ENCODE measurements at places on chromosomes 5 and 9. TPM values are rescaled to one million over a fixed set of nuclear protein-coding genes. Genes with fewer than 3 reads are reported as not detected.

DNA sequence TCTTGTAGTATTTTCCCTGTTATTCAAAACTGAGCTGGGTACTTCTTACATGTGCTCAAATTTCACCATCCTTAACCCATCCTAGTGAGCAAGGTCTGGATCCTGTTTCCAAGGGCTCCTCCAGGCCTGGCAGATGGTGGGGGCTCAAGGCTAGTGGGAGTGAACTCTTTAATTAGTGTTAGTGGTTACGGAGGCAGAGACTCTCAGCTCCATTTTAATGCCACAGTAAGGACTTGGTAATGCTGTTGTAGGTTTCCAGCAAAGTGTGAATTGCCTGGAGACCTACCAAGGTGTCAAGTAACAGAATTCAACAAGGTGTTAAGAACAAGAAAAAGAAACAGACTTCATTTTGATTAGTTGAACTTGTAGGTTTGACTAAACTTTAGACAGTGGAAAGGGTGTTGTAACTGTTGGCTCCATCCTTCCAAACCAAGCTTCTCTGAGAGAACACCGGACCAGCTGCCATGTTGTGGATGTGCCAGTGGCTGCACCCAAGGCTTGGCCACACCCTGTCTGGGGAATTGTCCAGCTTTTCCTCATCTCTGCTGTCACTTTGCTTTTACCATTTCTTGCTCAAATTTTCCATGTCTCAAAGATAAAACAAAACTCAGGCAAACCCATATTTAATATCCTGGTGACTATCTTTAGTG is 98.7 kb downstream of the ADCY2 start:
- no peak for DNase-seq

DNA sequence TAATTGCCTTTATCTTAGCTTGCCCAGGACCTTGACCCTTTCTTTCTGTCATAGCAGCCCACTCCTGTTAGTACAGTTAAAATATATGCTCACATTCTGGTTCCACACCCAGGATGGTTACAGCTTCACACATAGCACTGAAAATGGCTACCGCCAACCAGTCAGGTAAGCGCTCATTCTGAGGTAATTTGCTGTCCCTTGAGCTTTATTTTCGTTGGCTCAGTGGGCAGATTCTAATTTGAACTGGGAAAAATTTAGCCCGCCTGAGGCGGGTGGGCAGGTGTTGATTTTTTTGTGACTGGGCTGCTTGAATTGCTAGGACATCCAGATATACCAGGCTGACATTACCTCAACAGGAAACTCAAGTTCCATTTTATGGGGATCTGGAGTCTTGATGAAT is 137.5 kb downstream of the KCTD16 start:
- no peak for DNase-seq

- DNase-seq, result no peak
Measured at GRCh38 chr9:114694146-114694545, 12.2 kb upstream of the TEX48 start.

GRCh38 chr5:140219068-140219991 is 44.3 kb downstream of the CYSTM1 start:
- DNase-seq, result no peak

DNA sequence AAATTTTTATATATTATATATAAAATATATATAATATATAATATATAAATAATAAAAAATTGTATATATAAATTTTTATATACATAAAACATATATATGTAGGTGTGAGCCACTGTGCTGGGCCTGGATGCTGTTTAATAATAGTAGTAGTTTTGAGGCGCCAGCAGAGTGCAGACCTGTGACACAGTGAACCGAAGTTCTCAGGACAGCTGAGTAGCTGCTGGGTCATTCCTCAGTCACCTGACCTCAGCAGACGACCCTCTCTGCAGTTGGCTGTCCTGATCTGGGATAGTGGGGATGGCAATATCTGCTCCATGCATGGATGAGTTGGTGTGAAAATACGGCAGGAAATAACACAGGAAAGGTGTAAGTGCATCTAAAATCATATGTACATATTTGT is 3.3 kb upstream of the SNX18 start:
- DNase-seq, result peak; percentile 16

DNA sequence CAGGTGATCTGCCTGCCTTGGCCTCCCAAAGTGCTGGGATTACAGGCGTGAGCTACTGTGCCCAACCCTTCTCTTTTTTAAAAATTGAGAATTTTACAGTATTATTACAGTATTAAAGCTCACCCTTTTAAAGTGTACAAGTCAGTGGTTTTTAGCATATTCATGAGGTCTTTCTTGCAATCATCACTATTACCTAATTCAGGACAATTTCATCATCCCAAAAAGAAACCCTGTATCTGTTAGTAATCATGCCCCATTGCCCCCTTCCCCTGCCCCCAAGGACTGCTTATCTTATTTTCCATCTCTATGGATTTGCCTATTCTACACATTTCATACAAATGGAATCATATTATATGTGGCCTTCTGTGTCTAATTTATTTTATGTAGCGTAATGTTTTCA is 22.6 kb upstream of the MEGF9 start:
- no peak for DNase-seq

- no peak for DNase-seq
Measured at GRCh38 chr5:136963504-136963903, 535.6 kb downstream of the SPOCK1 start.

DNA sequence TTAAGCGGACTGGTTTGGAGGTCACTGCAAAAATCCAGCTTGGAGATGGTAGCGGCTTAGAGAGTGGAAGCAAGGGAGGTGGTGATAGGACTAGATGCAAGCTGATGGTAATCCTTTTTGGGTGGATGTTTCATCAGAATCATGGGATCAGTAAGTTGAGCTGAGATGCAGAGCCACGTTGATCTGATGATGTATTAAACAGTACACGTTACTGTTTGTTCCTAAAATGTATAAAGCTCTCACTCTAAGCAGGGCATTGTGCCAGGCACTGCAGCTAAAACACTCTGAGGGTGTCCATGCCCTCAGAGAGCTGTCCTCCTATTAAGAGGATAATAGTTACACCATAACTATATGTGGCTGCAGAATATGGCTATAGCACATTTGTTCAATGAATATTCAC is 93.1 kb downstream of the JAKMIP2 start:
- DNase-seq, result no peak

- no peak for DNase-seq
Measured at GRCh38 chr9:36891341-36891811, 142.7 kb downstream of the PAX5 start.

- DNase-seq, result no peak
Measured at GRCh38 chr9:126097679-126098078, 228.9 kb upstream of the MVB12B start.

DNA sequence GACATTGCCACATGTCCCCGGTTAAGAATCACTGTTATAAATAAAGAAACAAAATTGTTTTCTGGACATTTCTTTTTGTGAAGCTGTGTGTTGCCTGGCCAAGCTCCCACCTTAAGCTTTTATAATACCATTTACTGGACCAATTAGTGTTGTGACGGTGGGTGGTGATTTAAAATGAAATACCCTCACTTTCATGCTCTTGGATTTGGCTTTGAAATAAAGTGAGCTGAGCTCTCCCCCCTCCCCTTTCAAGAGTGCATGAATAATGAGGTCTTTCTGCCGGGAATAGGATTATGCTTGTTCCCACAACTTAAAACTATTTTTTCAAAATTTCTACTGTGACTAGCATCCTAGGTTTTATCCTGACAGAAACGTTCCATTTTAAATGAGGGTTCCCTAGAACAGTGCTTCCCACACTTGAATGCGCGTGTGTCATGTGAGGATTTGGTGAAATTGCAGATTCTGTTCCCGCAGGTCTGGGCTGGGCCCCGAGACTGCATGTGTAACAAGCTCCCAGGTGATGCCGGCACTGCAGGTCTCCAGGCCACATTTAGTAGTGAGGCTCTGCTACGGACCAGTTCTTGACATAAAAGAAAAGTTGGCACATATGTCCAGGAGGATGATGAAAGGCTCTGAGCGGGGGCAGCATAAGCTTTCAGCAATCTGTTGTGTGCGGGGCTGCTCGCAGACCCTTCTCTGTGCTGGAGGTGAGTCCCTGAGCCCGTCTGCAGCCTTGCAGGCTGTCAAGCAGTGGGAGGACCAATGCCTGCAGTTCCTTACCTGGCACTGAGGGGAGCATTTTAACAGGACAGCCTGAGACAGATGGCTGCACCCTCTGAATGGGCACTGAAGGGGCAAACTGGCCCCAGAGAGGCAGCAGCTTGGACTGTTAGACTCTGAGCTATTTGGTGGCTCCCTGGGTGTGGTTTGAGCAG is 24.4 kb downstream of the IQGAP2 start:
- no peak for DNase-seq

The KIAA1958 gene
- polyA plus RNA-seq, result 2.1 TPM

The IL5 gene
- not detected for polyA plus RNA-seq

The LMNB1 gene
- polyA plus RNA-seq, result 62.2 TPM

The C5orf63 gene
- polyA plus RNA-seq, result 4.1 TPM

The TRPM6 gene
- polyA plus RNA-seq, result 1.5 TPM

The SLCO6A1 gene
- not detected for polyA plus RNA-seq

The TSTD2 gene
- 11.4 TPM for polyA plus RNA-seq

The ADAMTS16 gene
- 0.71 TPM for polyA plus RNA-seq

All from A549 (cell line).